ENCODE measurements at places on chromosomes 1 and 21.
A peak's percentile ranks its signal among the peaks of the same experiment; 100 is the strongest.

- DNase-seq, result no peak
These were observed 69.8 kb upstream of the SCAF4 start for GRCh38 chr21:31801551-31802219.

DNA sequence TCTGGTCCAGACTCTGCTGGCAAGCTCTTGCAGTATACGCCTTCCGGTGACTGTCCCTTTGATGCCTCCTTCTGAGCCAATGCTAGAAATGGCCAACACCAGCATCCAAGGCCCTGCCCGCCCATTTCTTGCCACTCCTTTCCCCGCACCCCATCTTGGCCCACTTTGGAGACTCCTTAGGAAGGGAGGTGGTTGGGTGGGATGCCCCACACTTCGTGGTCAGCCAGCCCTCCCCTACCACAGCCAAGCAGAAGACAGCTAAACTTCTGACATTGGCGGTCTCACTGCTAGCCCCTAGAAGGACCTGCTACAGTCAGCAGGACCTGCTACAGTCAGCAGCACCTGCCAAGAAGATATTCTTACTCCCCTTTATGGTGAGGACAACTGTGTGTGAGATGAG lies 73.5 kb upstream of the CLDN14 start:
- no peak for DNase-seq

DNA sequence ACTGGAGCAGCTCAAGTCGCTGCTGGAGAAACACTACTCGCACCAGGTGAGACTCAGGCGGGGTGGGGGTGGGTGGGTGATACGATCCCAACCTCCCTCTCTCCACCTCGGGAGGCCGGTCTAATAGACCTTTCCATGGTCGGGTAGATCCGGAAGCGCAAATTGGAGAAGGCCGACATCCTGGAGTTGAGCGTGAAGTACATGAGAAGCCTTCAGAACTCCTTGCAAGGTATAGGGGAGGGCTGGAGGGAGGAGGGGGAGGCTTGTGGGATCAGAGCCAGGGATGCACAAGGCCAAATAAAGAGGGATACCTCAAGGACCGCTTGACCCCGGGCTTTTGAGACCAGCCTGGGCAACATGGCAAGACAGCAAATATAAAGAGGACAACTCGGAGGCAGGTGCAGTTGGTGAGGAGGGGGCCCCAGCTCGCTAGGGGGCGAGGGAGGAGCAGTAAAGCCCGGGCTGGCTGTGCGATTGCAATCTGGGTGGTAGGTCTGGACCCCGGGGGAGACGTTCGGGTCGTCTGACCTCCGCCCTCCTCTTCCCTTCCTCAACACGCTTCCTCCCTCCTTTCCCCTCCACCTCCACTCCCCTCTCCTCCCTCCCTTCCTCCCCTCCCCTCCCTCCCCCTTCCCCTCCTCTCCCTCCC lies 546 bp downstream of the HES3 start:
- DNase-seq, result no peak

GRCh38 chr1:8674481-8674880 lies 143.0 kb downstream of the RERE start:
- no peak for DNase-seq

DNA sequence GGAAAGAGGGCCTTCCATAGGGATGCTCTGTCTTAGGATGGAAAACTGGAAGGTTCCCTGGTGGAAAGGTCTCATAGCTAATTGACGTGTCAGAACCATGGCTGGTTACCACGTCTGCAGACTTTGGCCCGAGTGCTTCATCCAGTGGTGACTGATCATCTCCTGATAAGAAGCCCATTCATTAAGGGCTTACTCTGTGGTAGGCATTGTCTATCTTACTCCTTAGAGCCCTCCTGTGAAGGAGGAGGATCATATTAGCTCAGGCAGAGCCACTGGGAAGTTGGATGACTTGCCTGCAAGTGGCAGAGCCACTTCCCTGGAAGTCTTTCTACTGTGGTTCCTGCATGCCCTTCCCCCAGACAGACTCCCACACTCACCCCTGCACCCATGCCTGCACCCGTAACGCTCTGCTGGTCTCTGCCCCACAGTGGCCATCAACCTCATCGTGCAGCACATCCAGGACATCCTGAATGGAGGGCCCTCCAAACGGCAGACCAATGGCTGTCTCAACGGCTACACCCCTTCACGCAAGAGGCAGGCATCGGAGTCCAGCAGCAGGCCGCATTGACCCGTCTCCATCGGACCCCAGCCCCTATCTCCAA lies 79.9 kb downstream of the UCK2 start:
- no peak for DNase-seq

DNA sequence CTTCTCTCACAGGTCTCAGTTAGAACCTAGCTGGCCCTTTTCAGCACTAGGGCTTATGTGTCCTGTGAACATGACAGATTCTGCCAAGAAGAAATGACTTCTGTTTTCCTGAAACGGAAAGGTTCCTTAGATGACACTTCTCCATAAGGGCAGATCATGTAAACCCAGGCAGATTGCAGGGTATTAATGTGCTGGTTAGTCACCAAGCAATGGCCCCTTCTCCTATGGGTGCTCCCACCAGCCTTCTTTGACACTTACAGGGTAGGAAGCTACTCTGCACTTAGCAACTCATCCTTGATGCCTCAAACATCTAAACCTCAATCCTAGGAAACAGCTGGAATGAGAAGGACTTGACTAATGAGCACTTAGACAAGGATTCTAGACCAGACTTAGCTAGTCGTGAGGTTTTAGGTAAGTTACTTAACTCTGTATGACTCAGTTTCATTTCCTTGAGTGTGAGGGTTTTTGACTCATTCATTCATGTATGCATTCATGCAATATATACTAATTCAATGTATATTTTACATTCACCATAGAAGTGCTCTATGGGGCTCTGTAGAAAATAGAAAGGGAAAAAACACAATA lies 74.1 kb upstream of the PLXNA2 start:
- no peak for DNase-seq

DNA sequence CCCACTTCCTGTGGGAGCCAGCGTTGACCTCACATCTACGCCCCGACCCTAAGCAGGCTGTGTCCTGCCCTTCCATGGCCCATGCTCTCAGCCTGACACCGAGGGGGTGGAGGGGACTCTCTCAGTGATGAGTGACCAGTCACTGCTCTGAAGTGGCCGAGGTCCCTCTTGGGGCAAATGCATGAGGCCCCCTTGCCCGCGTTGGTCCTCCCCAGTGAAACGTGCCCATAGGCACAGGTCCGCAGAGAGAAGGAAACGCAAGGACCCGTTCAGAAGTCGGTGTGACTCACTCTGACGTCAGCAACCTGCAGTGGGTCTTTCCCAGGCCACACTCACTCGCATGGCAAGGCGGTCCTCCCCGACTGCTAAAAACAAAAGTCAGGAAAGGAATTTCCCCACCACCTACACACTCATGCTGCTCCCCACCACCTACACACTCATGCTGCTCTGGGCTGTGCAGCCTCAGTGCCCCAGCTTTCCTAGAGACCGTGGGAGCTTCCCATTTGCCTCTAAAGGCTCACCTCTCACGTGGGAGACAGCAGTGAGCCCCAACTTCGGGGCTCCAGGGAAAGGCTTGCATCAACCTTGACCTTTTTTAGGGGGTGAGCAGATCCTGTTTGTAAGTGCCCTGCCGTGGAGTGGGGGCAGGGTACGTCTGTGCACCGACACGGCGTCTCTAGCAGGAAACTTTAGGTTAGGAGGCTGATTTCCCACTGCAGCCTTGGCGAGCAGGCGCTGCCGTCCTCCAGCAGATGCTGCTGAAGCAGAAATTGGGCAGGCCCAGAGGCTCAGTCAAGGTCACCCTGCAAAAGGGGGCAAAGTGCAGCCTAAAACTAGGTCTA lies 11.4 kb downstream of the UBASH3A start:
- no peak for DNase-seq

- DNase-seq, result no peak
These were observed 79.2 kb upstream of the NRIP1 start for GRCh38 chr21:15144026-15144425.

DNA sequence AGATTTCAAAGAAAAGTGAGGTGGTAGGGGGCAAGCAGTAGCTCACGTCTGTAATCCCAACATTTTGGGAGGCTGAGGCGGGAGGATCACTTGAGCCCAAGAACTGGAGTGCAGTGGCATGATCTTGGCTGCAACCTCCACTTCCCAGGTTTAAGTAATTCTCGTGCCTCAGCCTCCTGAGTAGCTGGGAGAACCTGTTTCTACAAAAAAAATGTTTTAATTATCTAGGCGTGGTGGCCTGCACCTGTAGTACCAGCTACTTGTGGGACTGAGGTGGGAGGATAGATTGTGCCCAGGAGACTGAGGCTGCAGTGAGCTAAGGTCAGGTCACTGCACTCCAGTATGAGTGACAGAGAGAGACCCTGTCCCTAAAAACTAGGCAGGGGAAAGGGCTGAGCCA lies 2.6 kb upstream of the TSPAN1 start:
- no peak for DNase-seq

- peak; percentile 94 for DNase-seq
These were observed at the start of gene MEX3A for GRCh38 chr1:156082309-156083091. Gene MEX3A, minus strand, starts transcription at chr1:156082465. Its CDS starts 467 bp downstream, at chr1:156081998.

DNA sequence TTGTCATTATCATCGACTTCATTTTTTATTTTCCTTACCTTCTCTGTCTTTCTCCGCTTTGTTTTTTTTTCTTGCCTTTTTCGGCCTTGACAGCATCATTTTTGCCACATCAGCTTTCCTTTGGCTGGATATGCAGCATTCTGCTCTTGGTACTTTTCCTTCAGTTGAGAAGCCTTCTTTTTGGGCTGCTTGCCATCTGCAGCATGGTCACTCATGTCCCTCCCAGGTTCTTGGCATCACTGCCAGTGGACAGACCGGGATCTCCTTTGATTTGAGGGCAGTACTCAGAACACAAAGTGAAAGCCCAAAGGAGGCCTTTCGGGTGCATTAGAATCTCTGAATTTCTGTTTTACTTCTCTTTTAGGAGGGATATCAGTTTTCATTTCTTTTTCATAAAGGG lies 3.7 kb upstream of the PARP1 start:
- DNase-seq, result no peak

DNA sequence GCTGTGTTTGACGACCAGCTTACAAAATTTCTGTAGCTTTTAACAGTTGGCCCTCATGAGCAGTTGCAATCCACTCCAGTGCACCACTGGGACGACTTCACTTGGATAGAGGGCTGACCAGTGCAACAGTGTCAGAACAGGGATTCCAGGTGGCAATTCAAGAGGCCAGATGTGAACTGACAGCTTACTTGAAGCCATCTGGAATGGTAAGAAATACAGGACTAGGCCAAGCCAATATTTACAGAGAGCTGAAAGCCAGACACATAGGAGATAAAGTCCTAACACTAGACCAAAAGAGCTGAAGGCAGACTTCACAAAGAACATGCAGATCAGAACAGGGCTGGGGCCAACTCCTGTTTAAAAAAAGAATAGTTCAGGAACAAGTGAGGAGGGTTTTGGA lies 93.5 kb upstream of the NFIA start:
- DNase-seq, result no peak

- DNase-seq, result peak; percentile 73
These were observed 5.2 kb upstream of the FCER1G start for GRCh38 chr1:161209790-161210409.

GRCh38 chr1:178578541-178578940 lies 65.6 kb downstream of the TEX35 start:
- DNase-seq, result no peak

DNA sequence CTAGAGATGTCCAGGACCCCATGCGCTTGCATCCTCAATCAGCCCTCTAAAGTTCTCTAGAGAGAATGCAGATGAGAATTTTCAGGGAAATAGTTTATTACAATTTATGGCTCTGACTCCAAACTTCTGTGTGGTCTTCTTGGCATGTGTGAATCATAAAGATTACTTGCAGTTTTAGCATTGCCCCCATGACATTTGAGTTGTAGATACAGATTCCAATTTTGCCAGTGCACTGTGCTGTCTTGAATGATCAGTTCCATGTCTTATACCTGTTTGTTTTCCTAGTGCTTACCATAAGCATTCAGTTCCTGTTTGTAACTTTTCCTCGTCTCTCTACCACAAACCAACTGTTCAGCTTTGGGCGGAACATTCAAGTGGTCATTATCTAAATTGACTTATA lies 4.8 kb downstream of the KRTAP21-3 start:
- DNase-seq, result no peak

DNA sequence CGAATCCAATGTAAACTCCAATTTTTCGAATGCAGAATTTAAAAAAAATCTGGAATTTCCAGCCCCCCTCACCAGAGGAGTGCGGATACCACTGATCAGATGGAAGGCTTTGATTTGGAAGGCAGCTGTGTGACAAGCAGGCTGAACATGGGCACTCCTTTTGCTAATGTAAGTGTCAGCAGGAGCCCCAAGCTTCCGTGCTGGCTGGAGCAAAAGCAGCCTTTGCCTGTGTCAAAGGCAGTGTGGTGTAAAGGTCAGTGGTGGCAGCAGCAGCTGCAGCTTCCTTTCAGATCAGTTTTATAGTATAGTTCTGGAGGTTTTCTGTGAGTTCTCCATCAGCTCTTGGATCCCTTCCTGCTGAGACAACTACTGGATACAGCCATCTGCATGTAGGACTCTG lies 259.9 kb downstream of the CTH start:
- no peak for DNase-seq

- DNase-seq, result no peak
These were observed 55.6 kb downstream of the RPL5 start for GRCh38 chr1:92887465-92887864.

DNA sequence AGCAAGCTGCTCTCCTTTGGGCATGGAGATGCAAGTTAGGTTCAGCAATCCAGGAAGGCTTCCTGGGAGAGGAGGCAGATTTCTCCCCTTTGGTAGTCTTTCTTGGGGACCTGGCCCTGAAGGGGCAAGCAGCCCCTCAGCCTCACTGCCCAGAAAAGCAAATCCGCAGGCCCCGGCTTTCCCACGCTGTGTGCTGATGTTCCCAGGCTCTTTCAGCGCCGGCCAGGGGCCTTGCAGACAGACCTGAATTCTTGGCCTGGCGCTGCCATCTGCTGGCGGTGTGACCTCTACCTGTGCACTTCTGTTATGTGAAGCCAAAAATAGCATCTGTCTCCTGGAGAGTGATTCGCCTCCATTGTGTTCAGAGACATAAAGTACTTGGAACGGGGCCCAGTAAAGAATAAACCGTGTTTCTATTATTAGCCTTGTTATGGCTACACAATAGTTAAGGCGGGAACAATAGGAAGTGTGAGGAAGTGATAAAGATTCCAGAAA lies 64.8 kb downstream of the ALPL start:
- DNase-seq, result peak; percentile 51

- DNase-seq, result no peak
These were observed 4.0 kb upstream of the LCE1A start for GRCh38 chr1:152823294-152823693.

DNA sequence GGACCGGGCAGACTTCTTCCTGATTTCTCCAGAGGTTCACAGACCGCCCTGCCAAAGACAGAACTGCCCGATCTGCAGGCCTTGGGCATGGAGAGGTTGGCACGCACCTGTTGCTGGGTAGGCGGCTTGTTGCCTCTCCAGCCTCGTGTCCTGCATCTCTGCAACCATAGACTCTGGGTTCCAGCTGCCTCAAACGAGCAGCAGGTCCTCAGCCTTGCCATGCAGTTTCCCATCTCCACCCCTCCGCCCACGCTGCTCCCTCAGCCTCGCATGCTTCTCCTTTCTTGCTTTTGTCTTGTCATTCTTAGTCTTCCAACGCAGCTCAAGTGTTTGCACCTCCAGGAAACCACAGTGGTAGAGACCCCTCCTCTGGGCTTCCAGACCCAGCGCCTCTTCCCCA lies 126.2 kb downstream of the LACTBL1 start:
- DNase-seq, result no peak

Data from neural crest cell (in vitro differentiated cells).